ENCODE measurements at places on chromosomes 2 and 18.

DNA sequence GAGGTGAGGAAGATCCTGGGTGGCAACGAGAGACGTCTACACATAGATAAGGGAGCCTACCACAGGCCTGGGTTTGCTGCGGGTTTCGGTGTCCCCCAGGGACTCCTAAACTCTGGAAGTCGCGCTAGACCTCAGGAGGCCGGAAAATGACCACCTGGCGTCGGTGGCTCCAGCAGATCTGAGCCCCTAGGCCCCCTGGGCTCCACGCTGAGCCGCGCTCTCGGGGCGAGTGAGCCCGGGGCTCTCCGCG, 987 bp upstream of the DLX1 start:
- peak; percentile 74 for DNase-seq

GRCh38 chr18:79486356-79487182, 90.8 kb downstream of the NFATC1 start:
- no peak for DNase-seq

GRCh38 chr2:79830501-79830900, 317.6 kb downstream of the CTNNA2 start:
- DNase-seq = no peak

DNA sequence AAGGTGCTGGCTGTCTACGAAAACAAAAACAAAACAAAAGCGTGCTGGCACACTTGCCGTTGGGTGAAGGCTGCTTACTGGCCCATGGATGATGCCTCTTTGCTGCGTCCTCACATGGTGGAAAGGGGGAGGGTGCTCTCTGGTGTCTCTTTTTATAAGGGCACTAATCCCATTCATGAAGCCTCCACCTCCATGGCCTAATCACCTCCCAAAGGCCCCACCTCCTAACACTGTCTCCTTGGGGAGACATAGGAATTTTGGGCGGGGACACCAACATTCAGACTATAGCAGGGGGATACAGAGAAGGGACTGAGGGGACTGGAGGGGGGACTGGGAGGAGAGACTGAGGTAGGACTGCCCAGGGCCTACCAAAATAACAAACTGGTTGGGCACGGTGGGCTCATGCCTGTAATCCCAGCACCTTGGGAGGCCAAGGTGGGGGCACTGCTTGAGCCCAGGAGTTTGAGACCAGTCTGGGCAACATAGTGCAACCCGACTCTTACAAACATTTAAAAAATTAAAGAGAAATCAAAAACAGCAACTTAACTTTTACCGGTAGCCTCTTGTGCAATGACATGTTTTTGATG, 14.5 kb downstream of the PTMA start:
- DNase-seq = no peak

GRCh38 chr18:9113468-9114149, 11.1 kb downstream of the NDUFV2 start:
- DNase-seq = no peak

DNA sequence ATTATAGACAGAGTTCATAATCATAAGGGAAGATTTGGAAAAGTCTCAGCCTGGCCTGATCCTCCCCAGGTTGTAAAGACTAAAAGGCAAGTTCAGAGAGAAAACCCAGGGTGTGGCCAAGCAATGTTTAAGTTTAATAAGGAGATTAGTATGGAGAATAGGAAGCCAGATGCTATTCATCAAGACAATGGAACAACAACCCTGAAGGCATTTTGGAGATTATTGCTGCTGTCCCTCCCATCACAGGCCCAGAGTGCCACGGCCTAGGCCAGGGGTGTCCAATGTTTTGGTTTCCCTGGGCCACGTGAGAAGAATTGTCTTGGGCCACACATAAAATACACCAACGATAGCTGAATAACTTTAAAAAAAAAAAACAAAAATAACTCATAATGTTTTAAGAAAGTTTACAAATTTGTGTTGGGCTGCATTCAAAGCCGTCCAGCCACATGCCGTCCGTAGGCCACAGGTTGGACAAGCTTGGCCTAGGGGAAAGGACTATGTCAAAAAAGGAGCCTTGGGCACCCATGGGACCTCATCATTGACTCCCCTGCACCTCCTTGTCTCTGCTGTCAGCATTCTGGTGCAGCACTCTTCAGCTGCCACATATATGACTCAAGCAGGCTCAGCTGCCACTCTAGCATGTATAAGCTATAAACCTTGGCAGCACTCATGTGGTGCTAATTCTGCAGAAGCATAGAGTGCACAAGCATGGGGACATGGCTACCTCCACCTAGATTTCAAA, 20.8 kb downstream of the DPP4 start:
- no peak for DNase-seq

DNA sequence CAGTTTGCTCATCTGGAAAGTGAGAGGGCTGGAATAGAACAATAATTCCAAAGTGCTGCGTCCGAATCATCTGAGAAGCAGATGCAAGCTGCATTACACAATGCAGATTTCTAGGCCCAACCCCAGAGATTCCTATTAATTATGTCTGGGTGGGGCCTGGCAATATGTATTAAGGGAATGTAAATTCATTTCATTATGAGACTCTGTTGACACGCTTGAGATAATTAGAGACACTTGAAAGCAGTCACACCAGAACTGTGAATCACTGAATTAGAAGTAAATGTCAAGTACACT, 54.7 kb upstream of the HK2 start:
- DNase-seq = no peak

DNA sequence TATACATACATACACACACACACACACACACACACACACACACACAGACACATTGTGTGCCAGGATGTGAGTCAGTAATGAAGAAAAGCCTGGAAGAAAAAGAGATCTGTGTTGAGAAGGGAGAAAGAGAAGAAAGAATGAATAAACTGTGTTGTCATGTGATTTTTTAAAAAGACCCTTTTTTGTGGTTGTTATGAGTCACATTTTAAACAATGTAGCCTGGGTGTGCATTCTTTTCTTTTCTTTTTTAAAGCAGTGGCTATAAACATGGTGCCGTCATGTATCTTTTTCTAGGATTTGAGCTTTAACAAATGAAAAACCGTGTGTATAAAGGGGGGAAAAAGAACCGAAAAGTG, 87.2 kb downstream of the NRP2 start:
- no peak for DNase-seq

DNA sequence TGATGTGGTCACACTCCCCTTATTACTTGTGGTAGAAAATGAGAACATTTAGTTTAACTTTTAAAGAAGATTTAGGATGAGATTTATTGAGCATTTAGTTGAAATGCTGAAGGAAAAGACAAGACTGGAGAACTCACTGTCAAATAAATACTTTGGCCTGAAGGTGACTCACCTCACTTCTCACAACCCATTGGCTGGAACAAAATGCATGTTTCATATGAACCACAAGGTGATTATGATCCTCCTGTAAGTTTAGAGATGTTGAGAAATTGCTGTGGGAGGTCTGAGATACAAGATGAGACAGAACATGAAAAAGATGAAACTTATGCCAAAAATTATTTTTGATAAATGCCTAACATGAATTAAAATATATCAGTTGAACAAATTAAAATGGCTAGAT, 1004.5 kb downstream of the SOCS6 start:
- no peak for DNase-seq

GRCh38 chr18:73503326-73503725, 635.5 kb upstream of the NETO1 start:
- no peak for DNase-seq

GRCh38 chr2:240831594-240832204, 11.7 kb upstream of the KIF1A start:
- DNase-seq = no peak

DNA sequence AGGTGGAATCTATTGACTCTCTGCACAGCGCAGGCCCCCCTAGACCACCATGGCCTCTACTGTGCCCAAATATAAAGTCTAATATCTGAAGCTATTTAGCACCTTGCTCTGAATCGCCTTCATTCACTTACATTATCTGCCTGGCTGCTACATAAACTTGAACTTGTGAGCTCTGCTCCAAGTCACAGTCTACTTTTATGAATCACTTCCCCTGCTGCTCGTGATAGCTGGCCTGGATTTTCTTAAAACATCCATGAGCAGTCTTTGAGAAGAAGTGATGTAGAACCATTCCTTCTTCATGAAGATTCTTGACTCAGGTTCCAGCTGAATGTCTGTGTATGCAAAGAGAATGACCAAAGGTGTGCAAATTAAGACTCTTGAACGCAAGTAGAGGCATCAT, 359.5 kb downstream of the RND3 start:
- no peak for DNase-seq

DNA sequence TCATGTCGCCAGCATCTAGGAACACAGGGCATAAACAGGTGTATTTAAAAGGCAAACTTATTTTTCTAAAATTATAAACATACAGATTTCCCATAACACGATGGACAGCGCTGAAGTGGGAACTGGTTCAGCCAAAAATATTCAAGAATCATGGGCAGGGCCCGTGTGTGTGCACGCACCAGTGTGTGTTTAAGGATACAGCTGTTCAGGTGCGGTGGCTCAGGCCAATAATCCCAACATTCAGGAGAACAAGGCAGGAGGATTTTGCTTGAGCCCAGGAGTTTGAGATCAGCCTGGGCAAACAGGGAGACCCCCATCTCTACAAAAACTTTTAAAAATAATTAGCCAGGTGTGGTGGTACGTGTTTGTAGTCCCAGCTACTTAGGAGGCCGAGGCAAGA, 288.6 kb upstream of the HDAC4 start:
- no peak for DNase-seq

DNA sequence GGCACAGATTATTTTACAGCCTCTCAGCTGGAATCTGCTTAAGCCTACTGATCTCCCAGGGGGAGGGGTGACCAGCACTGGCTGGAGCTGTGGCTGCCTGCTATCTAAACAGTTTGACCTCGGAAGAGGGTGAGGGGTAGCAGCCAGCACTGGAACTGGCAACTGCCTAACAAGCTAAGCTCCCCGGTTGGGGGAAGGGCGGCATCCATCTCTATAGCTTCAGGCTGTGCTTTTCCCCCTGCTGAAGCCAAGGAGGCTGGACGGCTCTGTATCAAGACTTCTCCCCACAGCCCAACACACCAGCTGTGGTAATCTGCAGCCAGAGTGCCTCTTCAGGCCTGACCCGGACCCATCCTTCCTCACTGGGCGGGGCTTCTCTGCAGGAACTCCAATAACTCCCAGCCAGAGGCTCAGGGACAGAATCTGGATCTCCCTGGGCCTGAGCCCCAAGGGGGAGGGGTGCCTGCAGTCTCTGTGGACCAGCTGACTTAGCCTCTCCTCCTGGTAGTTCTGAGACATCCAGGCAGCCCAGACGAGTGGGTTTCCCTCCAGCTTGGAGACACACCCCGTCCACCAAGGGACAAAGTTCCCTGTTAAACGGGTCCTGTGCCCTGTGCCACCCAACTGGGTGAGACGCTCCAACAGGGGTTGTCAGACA, 560.2 kb downstream of the LRP1B start:
- no peak for DNase-seq

- DNase-seq = no peak
These were observed at the start of gene TEX51 for GRCh38 chr2:126898636-126899035. TEX51 (plus strand) TSS chr2:126898890; CDS start chr2:126898919, 29 bp downstream.

GRCh38 chr2:209681201-209681735, 90.4 kb upstream of the UNC80 start:
- DNase-seq = no peak

GRCh38 chr2:176111309-176111663, 4.2 kb downstream of the HOXD11 start:
- peak; percentile 76 for DNase-seq

DNA sequence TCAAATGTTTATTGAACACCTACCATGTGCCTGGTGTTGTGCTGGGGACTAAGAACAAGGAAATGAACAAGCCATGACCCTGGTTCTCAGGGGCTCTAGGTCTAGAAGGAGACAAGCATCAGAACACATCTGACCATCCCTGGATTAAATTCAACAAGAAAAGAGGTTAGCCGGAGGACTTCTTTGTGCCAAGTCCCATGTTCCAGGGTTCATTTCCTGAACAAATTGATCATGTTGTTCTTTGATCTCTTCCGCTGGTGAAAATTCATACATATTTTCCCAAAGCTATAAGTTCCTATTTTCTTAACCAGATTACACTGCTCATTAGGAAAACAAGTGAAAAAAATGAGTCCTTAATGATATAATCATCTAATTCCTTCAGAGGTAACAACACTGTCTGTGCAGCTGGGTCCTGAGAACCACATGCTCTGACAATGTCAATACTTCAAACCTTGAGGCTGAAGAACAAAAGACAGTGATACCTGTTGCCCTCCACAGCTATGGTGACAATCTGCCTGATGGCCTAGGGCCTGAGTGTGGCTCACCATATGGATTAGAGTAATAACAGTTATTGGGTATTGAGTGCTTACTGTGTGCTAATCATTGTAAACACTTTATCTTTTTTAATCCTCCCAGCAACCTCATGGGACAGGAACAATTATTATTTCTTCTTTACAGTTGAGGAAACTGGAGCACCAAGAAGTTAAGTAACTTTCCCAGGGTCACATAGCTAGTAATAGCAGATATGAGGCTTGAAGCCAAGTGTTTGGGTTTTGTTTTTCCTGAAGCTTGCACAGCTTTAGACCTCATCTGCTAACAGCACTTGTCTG, 24.6 kb upstream of the INO80C start:
- DNase-seq = no peak

GRCh38 chr18:48061781-48062570, 131.5 kb upstream of the SMAD2 start:
- no peak for DNase-seq

DNA sequence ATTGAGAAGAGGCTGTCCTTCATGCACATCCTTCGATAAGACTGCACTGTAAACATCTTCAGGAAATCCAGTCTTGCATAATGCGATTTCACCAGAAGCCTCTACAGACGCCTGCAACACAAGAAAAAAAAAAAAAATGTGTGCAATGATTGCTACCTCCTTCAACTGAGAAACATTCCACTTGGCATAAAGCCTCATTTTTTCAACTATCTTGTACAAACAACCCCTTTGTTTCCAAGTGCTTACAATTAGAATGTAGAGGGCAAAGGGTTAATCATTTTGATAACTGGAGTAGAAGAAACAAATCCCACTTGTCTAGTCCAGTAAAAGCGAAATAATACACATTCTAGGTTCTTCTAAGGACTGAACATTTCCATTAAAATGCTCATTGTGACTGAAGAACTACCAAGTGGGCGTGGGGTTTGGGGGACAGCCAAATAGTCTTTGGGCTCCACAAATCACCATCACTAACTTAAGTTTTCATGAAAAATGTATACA, 29.2 kb downstream of the CDH2 start:
- DNase-seq = peak; percentile 2

DNA sequence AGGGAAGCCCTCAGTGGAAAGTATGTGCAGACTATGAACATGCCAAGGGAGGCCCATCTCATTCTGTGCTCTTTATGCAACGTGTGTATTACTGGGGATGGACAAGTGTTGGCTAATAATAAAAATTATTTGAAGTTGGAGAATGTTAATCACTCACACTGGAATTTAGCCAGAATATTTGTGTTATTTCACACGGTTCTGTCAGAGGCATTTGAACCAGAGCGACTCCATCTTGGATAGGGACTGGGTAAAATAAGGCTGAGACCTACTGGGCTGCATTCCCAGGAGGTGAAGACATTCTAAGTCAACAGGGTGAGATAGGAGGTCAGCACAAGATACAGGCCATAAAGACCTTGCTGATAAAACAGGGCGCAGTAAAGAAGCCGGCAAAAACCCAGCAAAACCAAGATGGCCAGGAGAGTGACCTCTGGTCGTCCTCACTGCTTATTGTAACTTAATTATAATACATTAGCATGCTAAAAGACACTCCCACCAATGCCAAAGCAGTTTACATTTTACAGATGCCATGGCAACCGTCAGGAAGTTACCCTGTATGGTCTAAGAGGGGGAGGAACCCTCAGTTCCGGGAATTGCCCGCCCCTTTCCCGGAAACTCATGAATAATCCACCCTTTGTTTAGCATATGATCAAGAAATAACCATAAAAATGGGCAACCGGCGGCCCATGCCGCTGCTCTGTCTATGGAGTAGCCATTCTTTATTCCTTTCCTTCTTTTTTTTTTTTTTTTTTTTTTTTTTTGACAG, 2.6 kb upstream of the FZD5 start:
- no peak for DNase-seq

Measured in NB4 (cell line).